ENCODE measurements at places on chromosomes 5 and 9. TPM values are rescaled to one million over a fixed set of nuclear protein-coding genes. Genes with fewer than 3 reads are reported as not detected.

GRCh38 chr5:116456036-116456435 is 118.6 kb downstream of the SEMA6A start:
- no peak for DNase-seq

DNA sequence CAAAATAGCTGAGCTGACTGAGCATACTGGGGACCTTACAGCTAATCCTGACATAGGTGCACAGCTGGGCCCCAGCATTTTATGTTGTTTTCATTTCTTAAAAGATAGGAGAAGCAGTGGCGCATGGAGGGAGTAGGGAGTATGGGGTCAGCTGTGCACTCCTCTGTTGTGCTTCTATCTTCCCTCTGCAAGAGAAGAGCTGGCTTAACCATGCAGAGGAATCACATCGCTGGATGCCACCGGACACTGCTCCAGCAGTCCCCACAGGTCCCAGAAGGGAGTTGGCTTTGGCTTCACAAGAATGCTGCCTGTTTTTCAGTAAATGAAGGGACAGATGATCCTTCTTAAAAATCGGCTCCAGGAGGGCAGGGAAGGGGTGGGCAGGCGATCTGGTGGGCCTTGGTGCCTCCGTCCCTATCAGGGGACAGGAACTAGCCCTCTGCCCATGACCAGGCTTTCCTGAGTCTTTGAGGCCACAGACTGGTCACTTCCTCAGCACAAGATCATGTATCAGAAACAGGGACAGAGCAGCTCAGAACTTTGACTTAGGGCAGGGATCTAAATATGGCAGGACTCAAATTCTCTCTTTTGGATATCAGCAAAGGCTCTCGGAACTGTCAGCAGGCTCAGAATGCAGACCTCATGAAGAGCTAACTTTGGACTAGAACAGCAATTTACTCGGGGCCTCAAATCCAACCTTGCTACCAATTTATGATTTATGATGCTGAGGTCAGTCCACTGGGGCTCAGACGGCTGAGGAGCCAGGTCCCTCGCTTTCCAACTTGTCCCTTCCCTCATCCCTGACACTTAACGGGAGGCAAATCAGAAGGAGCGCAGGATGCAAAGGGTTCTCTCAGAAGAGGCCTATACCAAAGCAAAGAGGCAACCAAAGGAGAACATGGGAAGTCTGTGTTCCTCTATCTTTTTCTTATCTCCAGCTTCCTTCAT is 47.2 kb downstream of the MARCHF3 start:
- DNase-seq: no peak

GRCh38 chr5:75471193-75471592 is 40.2 kb downstream of the CERT1 start:
- DNase-seq: no peak

DNA sequence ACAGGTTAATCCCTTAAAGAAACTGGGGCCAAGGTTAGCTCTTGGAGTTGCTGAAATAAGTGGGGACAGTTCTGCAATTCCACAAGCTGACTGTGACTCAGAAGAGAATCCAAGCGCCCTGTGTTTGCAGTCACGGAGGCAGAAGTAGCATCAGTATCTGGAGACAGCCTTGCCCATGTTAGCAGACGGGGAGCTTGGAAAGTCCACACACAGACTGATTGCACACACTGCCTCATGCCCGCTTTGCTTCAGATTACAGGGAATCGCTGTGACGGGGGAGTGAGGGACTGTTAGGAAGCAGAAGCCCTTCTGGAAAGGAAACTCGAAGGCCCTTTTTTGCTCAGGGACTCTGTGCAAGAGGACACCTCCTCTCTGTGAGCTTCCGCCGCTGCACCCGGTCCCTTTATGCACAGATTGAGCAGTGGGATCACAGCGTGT is 30.9 kb upstream of the PPP1R26 start:
- DNase-seq: no peak

DNA sequence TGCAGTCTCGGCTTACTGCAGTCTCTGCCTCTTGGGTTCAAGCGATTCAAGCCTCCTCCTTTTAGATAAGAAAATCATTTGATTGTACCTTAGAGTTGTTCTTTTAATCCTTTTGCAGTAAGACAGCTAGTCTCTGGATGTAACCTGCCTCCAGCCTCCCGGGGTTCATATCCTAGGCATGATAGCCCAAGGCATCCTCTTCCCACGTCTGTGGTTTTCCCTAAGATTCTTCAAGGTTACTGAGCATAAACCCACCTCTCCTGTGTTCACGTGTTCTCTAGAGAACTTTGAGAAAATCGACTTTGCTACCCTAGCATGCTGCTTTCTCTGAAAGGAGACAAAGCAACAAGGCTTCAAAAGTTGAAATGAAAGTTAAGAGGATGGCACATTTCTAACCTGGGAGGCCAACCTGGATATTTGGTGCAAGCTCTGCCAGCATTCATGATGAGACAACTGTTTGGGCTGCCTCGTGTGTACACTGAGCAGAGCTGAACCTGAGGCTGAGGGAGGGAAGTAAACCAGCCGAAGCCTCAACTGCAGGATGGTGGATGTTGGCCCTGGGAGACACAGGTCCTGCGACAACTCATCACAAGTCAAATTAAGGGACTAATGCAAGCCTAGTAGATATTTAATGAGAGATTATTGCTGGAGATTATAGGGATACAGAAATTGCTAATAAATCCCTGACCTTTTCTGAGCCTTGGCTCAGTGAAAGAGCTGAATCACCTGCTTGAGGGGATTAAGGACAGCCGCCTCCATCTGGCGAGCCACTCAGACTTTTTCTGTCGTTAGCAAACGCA is 261.8 kb downstream of the ARHGAP26 start:
- DNase-seq: no peak

DNA sequence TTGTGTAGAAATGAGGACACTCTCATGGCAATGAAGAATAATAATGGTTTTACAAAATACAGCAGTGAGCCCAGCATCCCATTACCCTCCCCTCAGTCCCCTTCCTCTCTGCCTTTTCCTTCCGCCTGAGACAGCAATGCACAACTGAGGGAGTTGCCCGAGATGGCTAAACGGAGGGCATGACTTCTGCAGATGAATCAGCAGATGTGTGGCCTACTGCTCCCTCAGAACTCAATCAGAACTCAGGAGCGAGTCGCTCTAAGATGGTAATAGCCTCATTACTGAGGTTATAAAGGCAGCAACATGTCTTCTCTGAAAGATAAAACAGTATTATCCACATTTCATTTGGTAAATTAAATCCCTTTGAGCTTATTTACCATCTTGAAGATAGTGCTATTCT is 326.6 kb downstream of the ENC1 start:
- no peak for DNase-seq

GRCh38 chr5:62732677-62733121 is 154.1 kb downstream of the LRRC70 start:
- peak; percentile 39 for DNase-seq

DNA sequence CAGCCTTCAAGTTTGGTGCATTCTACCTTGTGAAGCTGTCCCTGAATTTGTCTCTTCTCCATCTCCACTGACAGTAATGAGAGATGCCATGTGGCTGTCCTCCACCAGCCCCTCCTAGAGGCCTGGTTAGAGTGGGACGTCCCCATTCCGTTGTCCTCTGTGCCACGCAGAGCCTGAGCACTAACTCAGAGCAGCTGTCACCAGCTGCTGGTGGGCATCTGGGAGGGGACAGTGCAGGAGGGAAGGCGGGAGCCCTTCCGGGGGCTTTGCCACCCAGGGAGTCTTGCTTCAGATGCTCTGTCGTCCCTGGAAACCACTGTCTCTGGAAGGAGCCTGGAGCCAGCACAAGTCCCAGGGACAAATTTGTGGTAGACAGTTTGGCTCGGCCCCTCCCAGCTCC is 78.6 kb downstream of the PDZD2 start:
- DNase-seq: no peak

DNA sequence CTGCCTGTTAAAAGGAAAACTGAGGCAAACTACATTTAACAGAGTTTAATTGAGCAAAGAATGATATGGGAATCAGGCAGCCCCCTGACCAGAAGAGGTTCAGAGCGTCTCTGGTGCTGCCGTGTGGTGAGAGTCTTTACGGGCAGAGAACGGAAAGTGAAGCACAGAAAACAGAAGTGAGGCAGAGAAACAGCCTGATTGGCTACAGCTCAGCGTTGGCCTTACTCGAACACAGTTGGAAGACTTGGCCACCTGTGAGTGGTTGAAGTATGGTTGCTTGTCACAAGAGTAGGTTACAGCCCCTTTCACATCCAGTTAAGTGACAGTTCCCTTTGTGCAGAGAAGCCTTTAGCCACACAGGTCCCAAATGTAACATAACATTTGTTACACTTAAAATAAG is 16.9 kb upstream of the FBP1 start:
- no peak for DNase-seq

DNA sequence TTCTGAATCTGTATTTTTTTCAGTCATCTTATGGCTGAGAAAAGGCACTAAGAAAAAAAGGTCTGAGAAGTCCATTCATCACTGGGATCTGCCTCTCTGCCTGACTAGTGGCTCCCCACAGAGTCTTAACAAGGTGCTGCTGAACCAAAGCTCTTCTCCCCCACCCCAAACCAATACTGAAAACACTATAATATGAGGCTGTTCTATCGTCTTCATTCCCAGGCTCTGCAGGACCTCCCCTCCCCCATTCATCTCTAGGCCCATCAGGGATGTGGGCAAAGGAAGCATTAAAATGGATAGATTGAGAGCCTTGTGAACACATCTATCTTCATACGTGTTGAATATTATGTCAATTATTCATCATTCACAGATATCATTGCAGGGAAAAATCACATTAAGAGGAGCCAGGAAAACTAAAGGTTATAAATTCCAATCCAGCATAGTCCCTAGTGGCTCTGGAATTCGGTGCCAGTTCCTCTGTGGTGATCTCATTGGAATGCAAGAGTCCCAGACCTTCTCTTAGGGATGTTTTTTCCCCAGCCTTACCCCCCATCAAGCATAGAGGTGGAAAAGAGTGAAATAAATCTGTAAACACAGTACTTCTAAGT is 44.3 kb upstream of the GPR151 start:
- no peak for DNase-seq

DNA sequence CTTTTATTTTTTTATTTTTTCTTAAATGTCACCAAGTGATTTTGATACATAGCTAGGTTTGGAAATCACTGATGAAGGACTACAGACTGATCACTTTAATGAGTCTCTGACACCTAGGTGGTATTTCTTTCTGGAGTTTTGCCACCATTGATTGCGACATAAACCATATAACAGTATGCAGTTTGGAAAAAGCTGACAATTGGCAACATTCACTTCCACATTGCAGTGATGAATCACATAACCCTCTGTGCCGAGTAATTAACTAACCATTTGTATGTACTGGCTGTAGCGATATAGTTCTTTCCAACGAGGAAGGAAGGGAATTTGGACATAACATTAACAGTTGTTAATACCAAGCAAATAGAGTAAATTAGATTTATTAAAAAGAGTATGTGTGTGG is 222.9 kb upstream of the EFNA5 start:
- no peak for DNase-seq

DNA sequence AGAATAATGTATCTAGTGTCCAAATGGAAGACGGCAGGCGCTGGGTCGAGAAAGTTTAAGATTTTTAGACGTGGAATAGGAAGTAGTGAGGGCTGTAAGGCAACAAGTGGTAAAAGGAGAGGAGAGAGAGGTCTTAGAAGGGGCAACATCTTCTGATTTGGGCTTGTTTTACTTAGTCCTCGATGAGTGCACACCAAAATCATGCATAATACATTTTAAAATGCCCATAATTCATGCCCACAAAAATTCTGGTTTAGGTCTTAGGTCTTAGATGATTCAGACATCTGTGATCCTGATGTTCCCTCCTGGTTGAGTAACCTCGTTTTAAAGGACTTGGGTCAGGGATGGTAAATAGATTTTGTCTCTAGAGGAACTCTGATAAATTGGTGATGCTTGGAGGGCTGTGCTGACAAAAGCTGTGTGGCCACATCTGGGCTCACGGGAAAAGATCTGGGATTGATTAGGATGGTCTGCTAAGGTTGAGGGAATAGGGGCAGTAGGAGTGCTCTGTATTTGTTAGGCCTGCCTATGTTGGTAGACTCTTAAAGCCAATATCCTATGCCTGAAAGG is 476.3 kb downstream of the CCDC171 start:
- DNase-seq: no peak

DNA sequence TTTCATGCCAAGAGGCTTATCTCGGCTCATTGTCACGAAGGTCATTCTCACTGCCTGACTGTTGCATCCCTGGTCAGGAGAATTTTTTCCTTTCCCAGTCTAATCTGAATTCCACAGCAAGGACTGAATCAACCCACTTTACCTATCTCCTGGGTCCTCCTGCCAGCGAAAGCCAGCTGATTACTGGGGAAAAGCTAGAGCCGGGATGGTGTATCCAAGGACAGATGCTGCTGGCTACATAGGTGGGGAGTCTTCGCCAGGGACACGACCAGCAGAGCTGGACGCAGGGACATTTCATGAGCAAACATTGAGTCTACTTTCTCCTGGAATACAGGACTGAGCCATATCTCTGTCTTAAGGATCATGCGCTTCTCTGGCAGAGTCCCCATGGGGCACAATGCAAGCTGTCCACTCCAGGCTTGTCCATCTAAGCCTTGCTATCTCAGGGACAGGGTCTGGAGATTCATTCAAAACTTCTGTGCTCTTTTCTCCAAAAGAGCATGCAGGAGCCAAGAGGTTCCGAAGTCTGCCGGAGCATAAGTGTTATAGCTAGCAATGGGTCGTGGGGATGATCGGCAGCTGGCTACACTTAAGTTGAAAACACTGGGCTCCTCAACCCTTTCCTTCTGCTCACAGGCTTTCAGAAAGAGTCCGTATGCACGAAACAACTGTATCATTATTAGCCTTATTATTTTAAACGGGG is 6.5 kb upstream of the HAND1 start:
- no peak for DNase-seq

DNA sequence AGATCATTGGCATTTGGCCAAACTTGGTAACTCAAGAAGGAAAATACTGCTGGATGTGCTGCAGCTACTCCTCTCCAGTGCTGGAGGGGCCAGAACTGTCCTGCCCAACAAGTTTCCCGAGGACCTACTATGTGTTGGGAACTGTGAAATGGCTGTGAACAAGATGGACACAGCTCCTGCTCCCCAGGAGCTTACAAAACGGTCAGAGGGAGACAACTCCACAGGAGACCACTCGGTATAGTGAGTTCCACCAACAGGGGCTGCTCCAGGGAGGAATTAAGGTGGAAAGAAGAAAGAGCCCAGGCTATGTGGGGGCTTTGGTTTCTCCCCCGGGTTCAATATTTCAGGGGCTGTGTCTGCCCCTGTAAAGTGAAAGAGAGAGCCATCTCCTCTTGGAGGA is 78.8 kb downstream of the GNA14 start:
- DNase-seq: no peak

- DNase-seq: no peak
These were observed 10.4 kb upstream of the TCF7 start for GRCh38 chr5:134103998-134104654.

GRCh38 chr5:33238826-33239695 is 201.7 kb upstream of the TARS1 start:
- no peak for DNase-seq

- peak; percentile 24 for DNase-seq
These were observed 202.7 kb upstream of the NR3C1 start for GRCh38 chr5:143606043-143606752.

Gene SPINK6
- total RNA-seq: not detected

Gene MAMDC4
- 2.1 TPM for total RNA-seq

Gene INSL4
- total RNA-seq: not detected

Gene SPATA31E1
- total RNA-seq: not detected

Gene PELO
- 43.1 TPM for total RNA-seq

Gene TXNDC8
- total RNA-seq: not detected

Gene AMBP
- total RNA-seq: not detected

Gene C9orf153
- 0.33 TPM for total RNA-seq

Gene ZBTB6
- 7.6 TPM for total RNA-seq

Gene PHF19
- total RNA-seq: 36.4 TPM

Gene WWC1
- 2.1 TPM for total RNA-seq

Gene LRRC19
- total RNA-seq: not detected

Gene TPPP
- 40.4 TPM for total RNA-seq

Gene PLAC8L1
- total RNA-seq: not detected

Gene CD180
- total RNA-seq: 0.69 TPM

Gene MRPL41
- 83.8 TPM for total RNA-seq

Gene FCHO2
- 23.6 TPM for total RNA-seq

Data from esophagus muscularis mucosa (tissue), 4 donors.